ENCODE measurements at places on chromosomes 5 and 9. TPM values are rescaled to one million over a fixed set of nuclear protein-coding genes. Genes with fewer than 3 reads are reported as not detected.

The LECT2 gene
- not detected for total RNA-seq

The ZNF300 gene
- 5.1 TPM for total RNA-seq

The PCDHGA7 gene
- 1.6 TPM for total RNA-seq

The ANKRD18A gene
- total RNA-seq, result not detected

The FOXD4L4 gene
- not detected for total RNA-seq

The APBB3 gene
- 14.8 TPM for total RNA-seq

The RASA1 gene
- 67.8 TPM for total RNA-seq

The TXNDC8 gene
- total RNA-seq, result not detected

The C9orf50 gene
- total RNA-seq, result not detected

The SPINK9 gene
- not detected for total RNA-seq

The FREM1 gene
- 0.11 TPM for total RNA-seq
